ENCODE measurements at places on chromosomes 4 and X. TPM values are rescaled to one million over a fixed set of nuclear protein-coding genes. Genes with fewer than 3 reads are reported as not detected.

The DUX4 gene
- 2.4 TPM for total RNA-seq

The BANK1 gene
- total RNA-seq = 15.9 TPM

The RAB39B gene
- total RNA-seq = 7.7 TPM

The P2RY8 gene
- 1.2 TPM for total RNA-seq
